ENCODE measurements at places on chromosomes 13 and 19.
A peak's percentile ranks its signal among the peaks of the same experiment; 100 is the strongest.

DNA sequence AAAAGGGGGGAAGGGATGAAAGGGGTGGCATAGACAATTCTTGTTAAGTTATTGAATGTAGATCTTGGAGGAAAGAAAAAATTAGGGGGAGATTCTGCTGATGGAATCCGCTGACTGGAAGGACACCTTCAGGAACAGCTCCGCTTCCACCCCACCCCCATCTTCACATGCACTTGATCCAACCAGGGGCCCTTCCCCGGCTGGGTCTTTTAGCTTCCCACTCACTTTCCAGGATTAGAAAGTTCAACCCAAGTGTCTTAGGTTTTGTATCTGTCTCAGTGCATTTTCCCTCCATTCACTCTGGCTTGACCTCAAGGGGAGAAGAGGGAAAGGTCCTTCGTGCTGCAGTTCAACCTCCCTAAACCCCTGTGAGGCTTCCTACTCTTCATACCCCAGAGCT, 141.4 kb downstream of the IRS2 start:
- no peak for DNase-seq

- no peak for DNase-seq
These were observed at the start of gene PEAK3 for GRCh38 chr19:2282062-2282861. TSS of gene PEAK3 (minus strand) at chr19:2282175. CDS start at chr19:2280931, 1,244 bp downstream.

GRCh38 chr19:17333611-17334413, 843 bp downstream of the ANO8 start:
- DNase-seq, result peak; percentile 43

DNA sequence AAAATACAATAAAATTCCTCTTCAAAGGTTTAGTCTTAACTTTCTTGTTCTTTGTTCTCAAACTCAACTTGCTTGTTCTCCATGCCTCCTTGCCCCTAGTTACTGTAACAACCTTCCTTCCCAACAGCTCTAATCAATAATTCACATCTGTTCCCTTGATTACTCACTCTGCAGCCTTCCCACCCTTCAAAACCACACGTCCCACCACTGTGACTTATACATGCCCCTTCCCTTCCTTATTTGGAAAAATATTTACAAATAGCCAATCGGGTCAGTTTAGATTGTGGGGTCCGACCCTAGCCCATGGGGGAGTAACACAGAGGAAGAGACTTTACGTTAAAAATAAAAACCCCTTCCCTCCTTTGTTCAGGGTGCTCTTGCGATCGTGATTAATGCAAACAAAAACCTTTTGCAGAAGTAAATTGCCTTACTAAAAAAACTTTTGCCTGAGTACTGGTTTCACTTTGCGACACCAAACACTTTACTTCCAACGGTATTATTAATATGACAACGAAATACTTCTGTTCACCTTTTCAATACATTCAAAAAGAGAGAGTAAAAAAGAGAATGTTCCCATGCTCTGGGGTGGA, 512 bp upstream of the ZNF93 start:
- DNase-seq, result no peak

- no peak for DNase-seq
These were observed at the start of gene LGI4 for GRCh38 chr19:35134601-35135242. TSS of gene LGI4 (minus strand) at chr19:35135059. CDS start at chr19:35134680, 379 bp downstream.

DNA sequence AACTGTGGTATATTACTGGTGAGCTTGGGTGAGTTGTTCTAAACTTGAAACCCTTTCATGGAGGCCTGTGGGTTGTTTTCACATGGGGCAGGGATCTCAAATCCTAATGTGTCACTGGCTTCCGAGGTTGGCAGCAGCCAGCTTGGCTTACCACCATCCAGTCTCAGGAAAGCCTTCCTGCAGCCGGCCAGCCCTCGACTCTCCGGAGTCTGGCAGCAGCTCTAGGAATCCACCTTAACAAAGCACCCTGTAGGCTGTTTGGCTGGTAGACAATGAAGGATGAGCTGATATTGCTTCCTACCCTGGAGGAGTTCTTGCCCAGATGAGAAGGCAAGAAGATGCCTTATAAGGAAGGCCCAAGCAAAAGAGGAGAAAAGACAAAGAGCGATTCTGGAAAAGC, 188.3 kb downstream of the KLF12 start:
- DNase-seq, result no peak

- DNase-seq, result no peak
These were observed 19.1 kb upstream of the CCNP start for GRCh38 chr19:40245506-40246128.

DNA sequence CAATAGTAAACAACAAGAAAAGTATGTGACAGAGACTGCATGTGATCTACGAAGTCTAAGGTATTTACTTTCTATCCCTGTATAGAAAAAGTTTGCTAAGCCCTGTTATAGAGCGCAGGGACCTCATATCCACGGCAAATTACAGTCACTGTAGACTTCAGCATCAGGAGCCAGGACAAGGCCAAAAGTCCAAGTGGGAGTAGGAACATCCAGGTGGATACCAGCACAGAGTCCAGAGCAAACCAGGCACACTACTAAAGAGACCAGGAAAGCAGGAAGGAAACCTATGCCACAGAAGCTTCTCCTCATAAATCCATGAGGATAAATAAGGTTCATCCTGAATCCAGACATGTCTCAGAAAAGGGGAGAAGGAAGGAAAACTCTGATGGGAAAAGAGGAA, 342.2 kb upstream of the HTR2A start:
- no peak for DNase-seq

DNA sequence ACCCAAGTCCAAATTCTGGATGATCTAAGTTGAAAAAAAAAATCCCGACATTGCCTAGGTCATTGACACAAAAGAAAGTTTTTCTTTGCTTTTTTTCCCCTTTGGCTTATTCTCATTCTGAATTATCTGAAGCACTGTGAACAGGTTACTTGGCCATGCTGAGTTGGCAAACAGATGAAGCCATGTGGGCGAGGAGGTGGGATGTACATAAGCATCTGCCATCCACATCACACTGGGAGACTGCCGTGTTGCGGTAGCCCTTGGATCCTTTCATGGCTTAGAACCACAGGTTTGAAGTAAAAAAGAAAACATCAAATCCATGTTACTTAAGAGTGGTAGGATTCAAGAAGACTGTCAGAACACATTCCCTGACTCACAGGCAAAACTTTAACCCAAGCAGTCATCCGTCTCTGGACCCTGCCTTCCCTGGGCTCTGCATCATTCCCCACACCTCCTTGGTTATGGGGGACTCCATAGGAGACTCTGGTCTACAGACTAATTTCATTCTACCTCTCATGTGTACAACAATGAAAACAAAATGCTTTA, 242.5 kb upstream of the SERP2 start:
- no peak for DNase-seq

DNA sequence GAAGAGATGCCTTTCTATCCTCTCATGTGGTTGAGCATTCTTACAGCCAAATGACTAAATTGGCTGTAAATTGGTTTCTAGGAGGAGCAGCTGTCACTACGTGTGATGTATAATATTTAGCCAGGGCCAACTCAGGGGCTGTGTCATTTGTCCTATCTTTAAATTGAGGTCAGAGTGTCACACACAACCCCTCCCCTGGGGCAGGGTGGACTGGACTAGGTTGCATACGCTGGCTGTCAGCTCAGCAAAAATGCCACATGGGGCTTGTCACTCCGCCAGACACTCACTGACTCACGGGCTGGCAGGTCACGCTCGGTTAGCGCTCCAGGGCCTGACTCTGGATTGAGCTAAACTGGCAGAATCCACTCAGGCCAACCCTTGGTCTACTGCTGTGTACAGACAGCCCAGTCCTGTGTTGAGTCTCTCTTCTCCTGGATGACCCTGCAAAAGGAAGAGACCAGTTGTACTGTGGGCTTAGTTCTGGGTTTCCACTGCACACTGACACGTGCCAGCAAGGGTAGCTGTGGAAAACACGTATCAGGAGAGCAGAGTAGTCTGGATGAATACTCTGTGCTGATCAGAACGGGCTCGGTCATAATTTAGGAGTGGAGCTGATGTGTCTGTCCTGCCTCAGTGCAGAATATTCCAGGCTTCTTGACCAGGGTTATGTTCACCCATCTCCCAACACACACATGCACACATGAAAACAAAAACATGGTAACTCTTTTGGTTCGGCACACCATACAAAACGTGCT, 29.1 kb downstream of the SHISA2 start:
- DNase-seq, result no peak

DNA sequence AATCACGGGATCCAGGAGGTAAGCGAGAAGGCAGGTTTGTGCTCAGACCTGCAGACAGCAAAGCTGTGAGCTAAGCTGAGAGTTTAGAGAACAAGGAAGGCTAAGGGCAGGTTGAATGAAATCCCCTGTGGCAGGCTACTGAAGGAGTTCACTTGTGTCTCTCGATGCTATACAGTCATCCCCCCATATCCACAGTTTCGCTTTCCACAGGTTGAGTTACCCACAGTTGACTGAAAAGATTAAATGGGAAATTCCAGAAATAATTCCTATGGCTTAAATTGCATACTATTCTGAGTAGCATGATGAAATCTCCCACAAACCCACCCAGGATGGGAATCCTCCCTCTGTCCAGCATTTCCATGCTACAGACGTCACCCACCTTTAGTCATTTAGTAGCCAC, 49.6 kb downstream of the ABCC4 start:
- no peak for DNase-seq

DNA sequence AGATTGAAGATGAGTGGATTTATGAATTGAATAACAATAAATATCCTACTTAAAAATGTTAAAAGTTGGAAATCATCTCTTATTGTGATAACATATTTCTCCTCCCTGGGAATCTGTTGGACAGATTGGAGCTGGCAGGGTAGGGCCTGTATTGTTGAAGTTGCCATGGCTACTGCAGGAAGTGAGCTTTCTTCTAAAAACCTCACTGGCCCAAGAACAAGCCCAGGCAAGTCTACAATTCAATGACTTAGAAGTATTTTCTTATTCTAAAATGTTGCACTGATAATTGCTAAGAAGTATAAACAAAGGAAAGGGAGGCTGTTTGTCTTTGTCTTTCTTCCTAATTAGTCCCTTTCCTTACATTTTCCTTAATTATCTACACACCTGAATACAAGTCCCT, 112.1 kb downstream of the DLEU7 start:
- DNase-seq, result no peak

GRCh38 chr13:61247149-61247936, 168.3 kb downstream of the PCDH20 start:
- no peak for DNase-seq

- no peak for DNase-seq
These were observed 783 bp downstream of the RHPN2 start for GRCh38 chr19:33063753-33064457.

- no peak for DNase-seq
These were observed 6.5 kb downstream of the INSR start for GRCh38 chr19:7287722-7288121.

DNA sequence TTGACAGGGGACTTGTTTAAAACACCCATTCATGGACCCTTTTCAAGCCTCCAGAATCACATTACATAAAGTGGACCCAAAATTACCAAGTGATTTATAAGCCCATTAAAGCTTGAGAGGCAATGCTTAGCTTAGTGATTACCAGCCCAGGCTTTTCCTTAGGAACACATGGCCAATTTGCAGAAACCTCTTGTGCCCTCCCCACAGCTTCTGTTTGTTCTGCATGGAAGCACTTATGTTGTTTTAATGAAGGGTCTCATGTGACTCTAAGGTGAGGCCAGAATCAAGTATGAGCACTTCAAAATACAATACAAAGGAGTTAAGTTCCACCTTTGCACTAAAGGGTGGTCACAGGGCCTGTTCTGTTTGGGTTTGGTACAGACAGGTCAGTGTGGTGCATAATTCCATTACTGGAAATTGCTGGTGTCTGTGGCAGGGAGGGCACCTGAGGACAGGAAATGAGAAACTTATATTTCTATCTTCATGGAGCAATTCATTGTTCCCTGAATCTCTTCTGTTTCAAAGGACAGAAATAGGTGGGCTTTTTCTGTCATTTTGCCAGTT, 15.3 kb downstream of the ZNF486 start:
- no peak for DNase-seq

DNA sequence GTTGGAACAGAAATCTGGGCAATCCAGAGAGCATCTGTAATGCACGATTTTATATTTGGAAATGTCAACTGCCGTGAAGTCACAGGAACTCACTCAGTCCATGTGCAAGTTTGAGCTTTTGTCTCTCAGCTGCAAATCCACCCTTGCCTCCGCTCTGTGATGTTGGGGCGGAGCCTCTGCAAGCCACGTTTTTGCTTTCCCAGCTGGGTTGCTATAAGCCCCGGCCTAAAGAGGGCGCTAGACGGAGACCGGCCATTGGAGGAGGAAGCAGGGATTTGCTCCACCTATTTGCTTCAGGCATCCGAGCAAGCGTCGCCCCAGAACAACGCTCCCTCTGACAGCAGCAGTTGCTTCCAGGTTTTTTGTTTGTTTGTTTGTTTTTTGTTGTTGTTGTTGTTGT, 56.2 kb downstream of the TRPM4 start:
- DNase-seq, result no peak

GRCh38 chr13:29182216-29182615, 362.1 kb downstream of the MTUS2 start:
- DNase-seq, result no peak

GRCh38 chr13:59358014-59358413, 805.7 kb downstream of the DIAPH3 start:
- no peak for DNase-seq

DNA sequence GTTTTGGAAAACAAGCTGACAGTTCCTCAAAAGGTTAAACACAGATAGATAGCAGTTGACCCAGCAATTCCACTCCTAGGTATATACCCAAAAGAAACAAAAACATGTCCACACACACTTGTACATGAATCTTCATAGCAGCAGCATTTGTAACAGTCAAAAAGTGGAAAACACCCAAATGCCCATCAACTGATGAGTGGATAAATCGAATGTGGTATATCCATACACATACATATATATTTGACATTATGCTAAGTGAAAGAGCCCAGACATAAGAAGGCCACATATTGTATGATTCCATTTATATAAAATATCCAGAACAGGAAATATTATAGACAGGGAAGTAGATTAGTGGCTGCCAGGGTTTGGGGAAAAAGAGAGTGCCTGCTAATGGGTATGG, 7.9 kb upstream of the HMGB1 start:
- no peak for DNase-seq

- no peak for DNase-seq
These were observed 83.3 kb upstream of the ZNF536 start for GRCh38 chr19:30288911-30289310.

DNA sequence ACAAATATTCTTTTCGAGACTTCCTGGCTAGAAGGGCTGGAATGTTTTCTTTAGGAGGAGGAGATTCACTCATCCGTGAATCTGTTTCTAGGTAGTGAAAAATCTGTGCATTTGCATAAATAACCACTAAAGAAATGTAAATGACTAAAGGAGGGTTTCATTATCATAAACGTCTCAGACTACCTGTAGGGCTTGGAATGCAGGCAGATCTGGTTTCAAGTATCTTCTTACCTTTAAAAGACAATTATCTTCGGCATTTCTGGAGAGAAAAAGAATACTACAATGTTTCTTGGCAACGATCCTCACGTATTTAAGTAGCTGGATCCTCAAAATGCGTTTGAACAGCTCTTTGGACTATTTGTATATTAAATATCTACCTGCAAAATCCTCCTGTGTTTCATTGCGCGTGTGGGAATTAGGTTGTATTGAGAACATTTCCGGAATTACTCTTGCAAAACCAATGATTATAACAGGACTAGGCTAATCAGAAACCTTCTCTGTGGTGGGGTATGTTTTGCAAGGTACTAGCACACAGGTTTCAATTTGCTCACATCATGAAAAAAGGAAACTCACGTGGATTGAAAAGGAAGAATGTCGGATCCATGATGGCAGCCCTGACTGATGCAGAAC, 291.1 kb upstream of the ARGLU1 start:
- no peak for DNase-seq

All from stimulated activated CD4-positive, alpha-beta T cell treated with anti-CD3 and anti-CD28 coated beads, TNF-alpha, amount 100 ng/mL, for 1 hour (primary cell).